ENCODE measurements at places on chromosomes 7 and 10.

GRCh38 chr10:31770307-31770902 lies 158.2 kb downstream of the ARHGAP12 start:
- peak; percentile 67 for DNase-seq

DNA sequence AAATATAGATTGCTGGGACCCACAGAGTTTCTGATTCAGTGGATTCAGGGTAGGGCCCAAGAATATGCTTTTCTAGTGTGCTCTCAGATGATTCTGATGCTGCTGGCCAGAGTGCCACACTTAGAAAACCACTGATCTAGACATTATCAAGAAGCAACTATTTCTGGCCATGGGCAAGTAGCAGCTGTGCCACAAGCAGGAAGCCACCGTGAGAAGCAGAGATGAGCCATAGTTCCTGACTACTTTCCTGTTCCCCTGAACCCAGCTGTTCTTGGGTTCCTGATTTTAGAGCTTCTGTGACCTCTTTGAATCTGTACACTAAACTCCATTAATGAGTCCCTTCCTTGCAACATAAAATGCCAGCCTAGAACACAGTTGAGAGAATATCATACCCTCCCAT lies 38.1 kb upstream of the PIK3AP1 start:
- DNase-seq = no peak

- DNase-seq = no peak
Measured at GRCh38 chr10:34370126-34370525, 445.0 kb downstream of the PARD3 start.

DNA sequence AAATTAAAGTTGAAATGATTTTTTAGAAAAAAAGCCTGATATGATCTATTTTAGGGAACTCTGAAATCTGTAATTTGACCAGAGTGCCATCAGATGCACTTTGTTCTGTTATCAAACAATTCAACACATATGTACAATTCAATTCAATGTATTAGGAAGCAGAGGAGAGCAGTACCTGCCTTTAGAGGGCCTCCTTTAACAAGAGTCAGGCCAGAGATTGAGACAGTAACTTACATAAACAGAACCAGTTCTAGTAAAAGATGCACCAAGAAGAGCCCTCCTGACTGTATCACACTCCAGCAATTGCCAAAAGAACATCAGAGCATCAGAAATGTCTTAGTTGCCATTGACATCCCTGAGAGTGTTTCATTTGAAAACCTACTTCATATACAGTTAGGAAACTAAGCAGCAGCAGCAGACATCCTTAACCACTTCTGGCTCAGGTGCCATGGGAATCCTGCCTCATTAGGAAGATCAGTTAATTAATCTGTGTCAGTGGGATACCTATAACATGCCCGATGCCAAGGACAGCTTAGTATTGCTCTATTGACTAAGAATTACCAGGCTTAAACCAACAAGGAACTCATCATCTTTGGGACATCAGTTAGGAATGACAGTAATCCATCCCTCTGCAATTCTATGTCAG lies 1222.6 kb upstream of the LRRN3 start:
- DNase-seq = no peak

DNA sequence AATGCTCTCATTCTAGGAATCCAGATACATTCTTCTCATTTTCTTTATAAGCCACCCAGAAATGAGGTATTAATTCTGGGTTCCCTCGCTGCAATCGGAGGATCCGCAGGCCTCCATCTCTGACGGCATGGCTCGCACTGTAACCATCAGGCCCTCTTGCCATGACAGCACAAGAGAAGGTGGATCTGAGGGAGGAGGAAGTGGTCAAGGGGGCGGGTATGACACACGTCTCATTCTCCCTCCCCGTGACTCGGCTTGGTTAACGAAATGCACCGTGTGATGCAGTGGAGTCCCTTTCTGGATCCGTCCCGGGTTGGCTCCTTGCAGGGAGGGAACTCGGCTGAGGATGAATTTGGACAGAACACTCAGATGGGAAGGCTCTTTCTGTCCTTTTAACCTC lies 280.2 kb downstream of the TCERG1L start:
- no peak for DNase-seq

GRCh38 chr10:62560201-62560819 lies 186.1 kb downstream of the ZNF365 start:
- DNase-seq = no peak

GRCh38 chr10:97796651-97797050 lies 24.9 kb upstream of the SFRP5 start:
- no peak for DNase-seq

DNA sequence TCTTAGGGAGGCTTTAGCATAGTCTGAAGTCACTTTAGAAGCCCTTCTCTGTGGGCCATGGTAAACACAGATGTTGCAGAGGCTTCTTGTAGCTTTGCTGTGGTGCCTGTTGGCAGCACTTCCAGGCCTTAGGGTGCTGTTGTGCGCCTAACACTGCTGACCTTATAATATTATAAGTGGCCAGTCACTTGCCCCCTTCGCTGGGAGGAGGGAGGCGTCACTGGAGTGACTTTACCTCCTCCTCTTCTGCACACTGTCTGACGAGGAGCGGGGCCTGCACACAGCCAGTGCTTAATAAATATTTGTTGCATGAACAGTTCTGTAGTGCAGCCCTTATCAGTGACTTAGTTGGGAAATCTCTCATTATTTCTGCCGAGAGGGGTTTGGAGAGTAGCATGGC lies 63.3 kb downstream of the WDR37 start:
- DNase-seq = no peak

DNA sequence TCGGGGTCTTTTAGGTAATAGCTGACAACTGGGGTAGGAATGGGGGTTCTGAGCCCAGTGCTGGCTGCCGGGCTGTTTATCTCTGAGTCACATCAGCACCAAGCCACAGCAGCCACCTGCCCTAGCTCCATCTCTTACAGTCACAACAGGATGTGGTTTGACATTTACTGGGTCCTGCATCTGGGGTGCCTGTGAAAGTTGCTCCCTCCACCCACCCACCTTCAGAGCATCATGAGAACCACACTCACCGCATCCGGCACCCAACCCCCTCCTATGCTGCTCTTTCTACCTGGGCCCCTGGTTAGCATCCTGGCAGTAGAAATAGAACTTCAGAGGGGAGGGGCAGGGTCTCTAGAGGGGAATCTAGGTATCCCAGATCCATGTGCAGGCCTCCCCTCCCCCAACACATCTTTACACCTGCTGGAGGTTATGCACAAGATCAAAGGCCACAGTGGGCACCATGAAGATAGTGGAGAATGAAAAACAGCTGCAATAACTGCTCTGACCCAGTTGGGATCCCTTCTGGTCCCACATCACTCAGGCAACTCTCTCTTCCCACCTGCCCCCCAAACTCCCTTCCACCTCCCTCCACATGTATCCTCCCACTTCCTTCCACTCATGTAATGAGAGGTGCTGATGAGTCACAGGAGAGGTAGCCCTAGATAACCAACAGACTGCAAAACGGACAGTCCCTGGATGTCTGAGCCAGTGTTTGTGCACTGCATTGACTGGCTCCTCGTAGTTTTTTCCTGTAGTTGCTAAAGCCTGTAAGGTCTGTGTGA lies 38.2 kb downstream of the PRSS2 start:
- peak; percentile 88 for DNase-seq

- DNase-seq = no peak
Measured at GRCh38 chr10:131757285-131758058, 143.3 kb upstream of the PPP2R2D start.

DNA sequence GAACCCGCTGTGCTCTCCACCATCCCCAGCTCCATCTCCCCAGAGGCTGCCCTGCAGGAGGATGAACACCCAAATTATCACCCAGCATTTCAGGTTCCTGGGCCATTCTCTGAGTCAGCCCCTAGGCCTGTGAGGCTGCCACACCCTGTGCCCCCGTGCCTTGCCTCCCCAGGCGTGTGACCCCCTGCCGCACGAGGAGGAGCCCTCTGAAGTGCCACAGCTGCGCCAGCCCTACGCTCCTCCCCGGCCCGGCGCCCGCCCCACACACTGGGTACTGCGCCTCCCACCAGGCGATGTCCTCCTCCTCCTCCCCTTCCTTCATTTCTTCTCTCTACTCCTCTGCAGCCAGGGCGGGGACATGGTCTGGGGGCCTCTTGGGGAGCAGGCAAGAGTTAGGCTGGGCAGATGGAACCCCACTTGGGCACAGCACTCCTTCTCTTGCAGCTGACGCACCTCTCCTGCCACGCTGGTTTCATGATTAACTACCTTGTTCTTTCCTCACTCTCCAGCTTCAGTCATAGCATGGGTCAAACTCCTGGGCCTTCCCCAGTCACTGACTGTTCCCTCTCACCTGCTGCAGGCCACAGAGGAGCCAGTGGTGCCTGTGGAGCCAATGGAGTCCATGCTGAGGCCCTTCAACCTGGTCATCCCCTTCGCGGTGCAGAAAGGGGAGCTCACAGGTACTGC lies 12.7 kb upstream of the ATP6V1F start:
- DNase-seq = no peak

DNA sequence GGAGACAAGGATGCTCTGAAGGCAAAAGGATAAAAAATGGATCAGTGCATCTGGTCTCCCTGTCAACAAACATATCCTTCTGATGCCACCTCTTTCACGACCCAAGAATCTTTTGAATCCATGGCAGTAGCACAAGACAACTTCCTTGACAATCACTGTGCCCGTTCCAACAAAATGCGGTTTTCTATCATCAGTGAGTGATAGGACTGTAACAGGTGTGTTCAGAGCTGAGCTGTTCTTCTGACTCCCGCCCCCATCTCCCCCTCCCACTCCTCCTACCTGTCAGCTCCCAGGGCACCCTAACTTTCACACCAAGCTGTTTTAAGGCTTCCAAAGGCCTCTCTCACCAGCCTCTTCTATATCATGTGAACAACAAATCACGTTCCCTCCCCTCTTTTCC lies 74.8 kb downstream of the PARD3 start:
- no peak for DNase-seq

DNA sequence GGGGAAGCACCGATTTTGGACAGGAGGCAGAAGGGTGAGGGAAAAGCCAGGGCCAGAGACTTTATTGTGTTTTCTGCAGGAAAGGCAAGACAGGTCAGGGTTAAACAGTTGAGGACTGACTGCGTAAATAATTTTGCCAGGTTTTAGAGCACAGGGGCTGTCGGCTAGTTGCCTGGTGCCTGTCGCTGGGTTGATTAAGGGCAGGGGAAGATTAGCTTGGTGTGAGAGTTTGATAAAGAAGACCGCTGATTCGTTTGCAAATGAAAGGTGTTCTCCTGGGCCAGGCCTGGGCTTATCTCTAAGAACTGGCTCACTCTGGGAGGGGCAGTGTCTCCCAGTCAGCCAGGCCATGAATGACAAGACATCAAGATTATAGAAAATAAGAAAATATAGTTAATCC lies 75.6 kb downstream of the SLC37A3 start:
- DNase-seq = no peak

DNA sequence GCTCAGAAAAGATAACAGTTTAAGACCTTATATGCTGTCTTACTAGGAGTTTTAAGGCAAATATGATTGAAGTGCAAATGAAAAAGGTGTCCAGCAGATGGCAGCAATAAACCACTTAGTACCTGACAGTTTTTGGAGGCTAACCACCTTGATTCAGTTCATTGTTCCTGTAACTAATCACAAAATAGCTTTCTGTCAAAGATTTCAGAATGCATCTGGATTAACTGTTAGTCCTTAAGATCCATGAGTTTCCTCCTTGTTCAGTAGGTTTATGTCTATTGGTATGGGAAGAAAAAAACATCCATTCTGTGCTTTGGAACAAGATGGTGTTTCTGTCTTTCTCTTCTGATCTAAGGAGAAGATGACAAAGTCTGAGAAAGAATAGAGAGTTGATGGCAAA lies 46.6 kb downstream of the CCSER2 start:
- DNase-seq = no peak

All from activated T-cell treated with anti-CD3 and anti-CD28 coated beads, Interleukin-2, amount 50 U/mL, for 1 hour (primary cell).